ENCODE measurements at places on chromosomes 5 and 9. TPM values are rescaled to one million over a fixed set of nuclear protein-coding genes. Genes with fewer than 3 reads are reported as not detected.

Gene MEIKIN
- total RNA-seq = not detected

Gene ZNF462
- 18.6 TPM for total RNA-seq

Gene GTF3C5
- total RNA-seq = 30.9 TPM

Gene MYO10
- total RNA-seq = 7.7 TPM

Gene MYMK
- not detected for total RNA-seq

Gene IFNE
- not detected for total RNA-seq

Data from left cardiac atrium (tissue), 4 donors.